Tibial nerve (tissue), 4 donors: ENCODE measurements at places on chromosomes 13 and 19. TPM values are rescaled to one million over a fixed set of nuclear protein-coding genes. Genes with fewer than 3 reads are reported as not detected.

Gene MBNL2
- 126 TPM for total RNA-seq

Gene NLRP5
- not detected for total RNA-seq

Gene ZNF253
- 11.1 TPM for total RNA-seq

Gene ZNF433
- 5.0 TPM for total RNA-seq

Gene TDRD3
- total RNA-seq, result 31.2 TPM

Gene SMAD9
- 14.4 TPM for total RNA-seq

Gene RFX1
- 7.2 TPM for total RNA-seq

Gene TTC9B
- total RNA-seq, result 0.84 TPM
